ENCODE measurements at places on chromosomes 12 and 14.

GRCh38 chr12:93003531-93004239, 74.6 kb upstream of the EEA1 start:
- DNase-seq = no peak

GRCh38 chr12:13713556-13714410, 267.6 kb downstream of the GRIN2B start:
- DNase-seq = no peak

DNA sequence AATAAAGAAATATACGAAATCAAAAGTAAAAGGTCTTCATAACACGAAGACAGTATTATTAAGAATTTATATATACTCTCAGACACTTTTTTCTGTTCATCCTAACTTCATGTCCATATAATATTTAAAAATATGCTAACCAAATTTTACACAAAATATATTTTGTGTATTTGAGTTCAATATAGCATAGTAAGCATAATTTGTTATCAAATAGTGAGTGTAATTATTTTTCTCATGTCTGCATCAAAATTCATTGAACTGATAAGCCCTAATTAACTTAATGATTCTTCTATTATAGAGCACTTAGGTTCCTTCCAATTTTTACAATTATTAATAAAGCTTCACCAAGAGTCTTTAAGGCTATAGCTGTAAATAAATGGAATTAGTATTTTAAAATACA, 99.7 kb upstream of the SYT1 start:
- no peak for DNase-seq

- no peak for DNase-seq
Measured at GRCh38 chr12:72230589-72230988, 41.6 kb upstream of the TRHDE start.

- no peak for DNase-seq
Measured at GRCh38 chr12:1650978-1651361, 21.9 kb downstream of the WNT5B start.

DNA sequence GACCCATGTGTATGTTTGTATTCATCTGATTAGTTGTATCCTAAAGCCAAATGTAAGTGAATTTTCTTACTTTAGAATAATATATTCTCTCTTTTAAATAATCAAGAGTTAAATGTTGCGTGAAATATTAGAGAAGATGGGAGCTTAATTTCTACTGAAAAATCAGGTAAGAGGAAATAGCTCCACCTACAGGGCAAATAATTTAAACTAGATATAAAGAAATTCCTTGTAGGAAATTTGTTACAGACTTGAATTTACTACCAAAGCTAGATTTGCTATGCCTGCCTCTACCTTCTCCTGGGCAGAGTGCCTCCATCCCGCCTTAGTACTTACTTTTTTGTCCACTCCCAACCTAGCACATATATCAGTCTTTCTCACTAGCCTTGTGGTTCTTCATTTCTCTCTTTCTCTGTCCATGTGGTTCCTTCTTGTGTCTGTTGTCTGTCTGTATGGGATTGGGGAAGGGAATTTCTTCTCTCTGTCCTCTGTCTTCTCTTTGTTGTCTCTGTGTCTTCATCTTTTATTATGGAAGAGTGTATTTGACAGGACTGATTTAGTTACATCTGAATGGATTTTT, 44.7 kb downstream of the PALS1 start:
- DNase-seq = no peak

DNA sequence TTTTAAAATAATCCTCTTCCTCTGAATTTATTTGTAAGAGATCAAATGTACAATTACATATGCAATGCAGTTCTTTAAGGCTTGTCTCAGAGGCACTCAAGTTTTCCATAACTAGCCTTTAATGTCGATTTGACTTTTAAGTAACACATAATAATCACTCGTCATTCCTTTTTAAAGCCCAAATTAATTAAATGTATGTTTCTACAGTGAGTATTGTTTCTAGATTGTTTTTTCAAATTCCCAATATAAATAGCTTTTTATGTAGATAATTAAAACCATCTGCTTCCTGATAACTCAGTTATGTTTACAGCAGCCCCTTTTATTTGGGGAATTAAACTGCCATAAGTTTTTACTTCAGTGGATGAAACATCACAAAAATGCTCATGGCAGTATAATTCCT, 185.1 kb downstream of the ETNK1 start:
- DNase-seq = no peak

GRCh38 chr14:55583942-55584468, 4.0 kb downstream of the KTN1 start:
- DNase-seq = no peak

DNA sequence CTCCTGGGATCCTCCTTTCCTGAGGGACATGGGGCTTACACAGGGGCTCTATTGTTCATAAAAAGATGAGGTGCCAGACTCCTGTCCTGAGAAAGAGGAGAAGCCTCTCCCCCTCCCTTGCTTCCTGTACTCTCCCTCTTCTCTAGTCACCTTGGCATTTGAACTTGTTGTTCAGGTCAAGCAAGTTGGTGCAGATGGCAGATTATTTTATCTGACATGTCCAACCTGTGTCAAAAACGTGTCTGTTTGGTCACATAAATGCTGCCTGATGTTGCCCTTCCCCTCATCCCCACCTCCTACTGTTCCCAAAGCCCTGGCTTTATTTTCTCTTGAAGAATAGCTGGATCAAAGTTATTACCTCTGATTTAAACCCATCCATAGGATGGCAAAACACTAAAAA, 154.8 kb downstream of the TMX1 start:
- DNase-seq = no peak

GRCh38 chr12:115898670-115899069, 378.8 kb downstream of the MED13L start:
- no peak for DNase-seq

- no peak for DNase-seq
Measured at GRCh38 chr12:11917501-11917900, 153.2 kb upstream of the BCL2L14 start.

DNA sequence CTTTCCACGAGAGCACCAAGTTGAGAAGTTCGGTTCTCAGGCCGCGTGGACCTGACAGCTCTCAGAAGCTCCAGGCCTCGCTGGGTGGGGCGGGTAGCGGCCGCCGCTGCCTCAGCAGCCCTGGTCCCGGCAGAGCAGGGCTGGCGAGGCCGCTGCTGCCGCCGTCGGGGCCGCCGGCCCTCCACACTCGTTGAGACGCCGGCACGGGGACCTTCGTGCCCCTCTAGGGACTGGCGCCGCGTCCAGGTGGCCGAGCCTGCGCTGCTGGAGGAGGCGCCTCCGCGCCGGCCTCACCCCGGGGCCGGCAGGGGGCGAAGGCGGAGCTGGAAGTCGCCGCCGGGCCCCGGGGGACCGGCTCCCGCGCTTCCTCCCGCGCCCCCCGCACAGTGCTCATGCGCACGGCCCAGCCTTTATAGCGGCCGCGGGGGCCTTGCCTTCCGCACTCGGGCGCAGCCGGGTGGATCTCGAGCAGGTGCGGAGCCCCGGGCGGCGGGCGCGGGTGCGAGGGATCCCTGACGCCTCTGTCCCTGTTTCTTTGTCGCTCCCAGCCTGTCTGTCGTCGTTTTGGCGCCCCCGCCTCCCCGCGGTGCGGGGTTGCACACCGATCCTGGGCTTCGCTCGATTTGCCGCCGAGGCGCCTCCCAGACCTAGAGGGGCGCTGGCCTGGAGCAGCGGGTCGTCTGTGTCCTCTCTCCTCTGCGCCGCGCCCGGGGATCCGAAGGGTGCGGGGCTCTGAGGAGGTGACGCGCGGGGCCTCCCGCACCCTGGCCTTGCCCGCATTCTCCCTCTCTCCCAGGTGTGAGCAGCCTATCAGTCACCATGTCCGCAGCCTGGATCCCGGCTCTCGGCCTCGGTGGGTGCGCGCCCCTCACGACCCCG, at the start of gene COCH:
COCH (plus strand) TSS at position 440 of the 879 bp plus-strand sequence; CDS start at position 820, 380 bp downstream.
- no peak for DNase-seq

DNA sequence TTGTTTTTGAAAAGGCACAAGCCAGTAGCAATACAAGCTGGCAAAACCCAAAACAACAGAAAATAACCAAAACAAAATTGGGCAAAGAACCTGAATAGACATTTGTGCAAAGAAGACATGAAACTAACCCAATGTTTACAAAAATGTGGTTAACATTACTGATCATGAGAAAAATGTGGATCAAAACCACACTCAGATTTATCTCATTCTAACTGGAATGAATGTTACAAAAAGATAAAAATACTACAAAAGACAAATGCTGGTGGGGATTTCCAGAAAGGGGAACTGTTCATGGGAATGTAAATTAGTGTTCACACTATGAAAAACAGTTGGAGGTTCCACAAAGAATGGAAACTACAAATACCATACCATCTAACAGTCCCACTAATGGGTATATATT, 26.6 kb downstream of the ASCL4 start:
- DNase-seq = no peak

GRCh38 chr12:109110988-109111495, 5.3 kb upstream of the ACACB start:
- DNase-seq = peak; percentile 38

GRCh38 chr12:29273178-29273843, 107.7 kb downstream of the ERGIC2 start:
- no peak for DNase-seq

DNA sequence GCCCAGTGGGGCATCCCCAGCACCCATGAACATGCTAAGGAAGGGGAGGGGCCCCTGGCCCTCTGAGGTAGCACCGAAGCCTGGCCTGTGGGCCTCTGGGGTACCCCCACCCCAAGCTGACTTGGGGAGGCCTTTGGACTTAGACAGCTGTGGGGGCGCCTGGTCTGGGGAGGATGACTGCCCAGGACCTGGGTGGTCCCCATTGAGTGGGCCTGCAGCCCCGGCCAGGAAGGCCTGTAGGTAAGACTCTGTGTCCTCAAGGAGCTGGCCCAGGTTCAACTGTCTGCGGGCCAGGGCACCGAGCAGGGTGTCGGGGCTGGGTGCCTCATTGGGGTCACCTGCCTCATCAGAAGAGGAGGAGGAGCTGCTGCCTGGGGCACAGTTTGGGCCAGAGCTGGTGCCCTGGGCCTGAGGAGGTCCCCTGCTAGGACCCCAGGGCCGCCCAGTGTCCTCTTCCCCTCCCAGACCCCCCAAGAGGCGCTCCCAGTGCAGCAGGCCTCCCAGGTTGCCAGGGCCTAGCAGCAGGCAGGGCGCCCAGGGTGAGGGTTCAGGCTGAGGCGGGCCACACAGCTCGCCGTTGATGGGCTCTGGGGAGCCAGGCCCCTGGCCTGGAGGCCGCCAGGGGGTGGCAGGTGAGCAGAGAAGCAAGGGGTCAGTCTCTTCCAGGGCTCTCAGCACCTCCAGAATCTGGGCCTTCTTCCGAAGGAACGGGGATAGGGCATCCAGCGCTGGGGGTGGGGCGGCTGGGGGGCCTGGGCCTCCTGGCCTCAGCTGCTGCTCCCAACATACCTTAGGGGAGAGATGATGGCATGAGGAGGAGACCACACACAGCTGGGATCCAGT, 31.4 kb downstream of the NCKAP5L start:
- DNase-seq = no peak

- no peak for DNase-seq
Measured at GRCh38 chr12:8156845-8157244, at the start of gene ZNF705A. Gene ZNF705A, plus strand, starts transcription at chr12:8157015. Its CDS starts 15,611 bp downstream, at chr12:8172626.

- no peak for DNase-seq
Measured at GRCh38 chr12:92739113-92739512, 36.3 kb downstream of the PLEKHG7 start.

DNA sequence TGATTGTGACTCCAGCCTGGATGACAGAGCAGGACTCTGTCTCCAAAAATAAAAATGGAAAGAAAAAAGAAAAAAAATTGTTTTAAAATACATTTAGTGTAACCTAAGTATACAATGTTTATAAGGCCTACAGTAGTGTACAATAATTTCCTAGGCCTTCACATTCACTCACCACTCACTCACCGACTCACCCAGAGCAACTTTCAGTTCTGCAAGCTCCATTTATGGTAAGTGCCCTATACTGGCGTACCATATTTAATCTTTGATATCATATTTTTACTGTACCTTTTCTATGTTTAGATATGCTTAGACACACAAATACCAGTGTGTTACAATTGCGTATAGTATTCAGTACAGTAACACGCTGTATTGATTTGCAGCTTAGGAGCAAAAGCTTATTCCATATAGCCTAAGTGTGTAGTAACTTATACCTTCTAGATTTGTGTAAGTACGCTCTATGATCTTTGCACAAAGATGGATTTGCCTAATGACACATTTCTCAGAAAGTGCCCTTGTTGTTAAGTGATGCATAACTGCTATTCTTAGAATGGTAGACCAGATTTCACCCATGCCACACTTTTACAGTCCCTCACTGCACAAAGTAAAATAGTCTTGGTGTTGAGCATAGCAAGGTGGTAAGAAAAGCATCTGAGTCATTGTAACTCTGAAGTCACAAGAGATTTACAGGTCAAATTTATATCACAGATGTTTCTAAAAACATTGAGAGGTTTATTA, 151.9 kb downstream of the LRRK2 start:
- DNase-seq = no peak

DNA sequence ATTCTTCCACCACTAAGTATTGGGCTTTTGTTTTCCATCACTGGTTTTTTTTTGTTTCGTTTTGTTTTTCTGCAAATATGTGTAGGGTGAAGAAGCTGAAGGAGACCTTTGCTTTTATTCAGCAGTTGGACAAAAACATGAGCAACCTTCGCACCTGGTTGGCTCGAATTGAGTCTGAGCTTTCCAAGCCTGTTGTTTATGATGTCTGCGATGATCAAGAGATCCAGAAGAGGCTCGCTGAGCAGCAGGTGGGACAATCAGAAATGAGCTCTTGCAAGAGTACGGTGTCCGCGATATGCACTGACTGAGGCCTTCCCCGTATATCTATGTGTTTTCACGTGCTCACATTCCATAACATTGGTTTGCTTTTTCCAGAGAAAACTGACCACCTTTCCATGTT, 91.5 kb downstream of the ESR2 start:
- DNase-seq = no peak

- DNase-seq = no peak
Measured at GRCh38 chr14:61130512-61131260, 149.6 kb downstream of the SLC38A6 start.

DNA sequence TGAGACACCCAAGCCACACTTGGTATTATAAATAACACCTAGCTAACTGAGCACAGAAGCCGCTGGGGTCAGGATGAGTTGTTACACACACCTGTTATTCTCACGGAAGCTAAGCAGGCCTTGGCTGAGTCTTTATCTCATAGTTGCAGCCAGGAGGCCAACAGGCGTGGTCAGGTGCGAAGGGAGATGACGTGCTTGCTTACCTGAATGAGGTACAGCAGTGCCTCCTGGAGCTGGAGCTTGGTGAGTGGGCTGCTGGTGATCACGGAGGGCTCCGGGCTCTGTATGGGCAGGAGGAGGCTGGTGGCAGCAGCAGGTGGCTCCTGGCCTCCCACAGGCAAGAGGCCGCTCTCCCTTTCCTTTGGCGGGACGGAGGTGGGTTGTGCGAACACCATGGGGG, 30.4 kb upstream of the CACNA2D4 start:
- DNase-seq = no peak

Measured in activated effector memory CD4-positive, alpha-beta T cell treated with Interleukin-2 at 50 U/mL for 16 hours (primary cell).